ENCODE measurements at places on chromosomes 6 and 20.

DNA sequence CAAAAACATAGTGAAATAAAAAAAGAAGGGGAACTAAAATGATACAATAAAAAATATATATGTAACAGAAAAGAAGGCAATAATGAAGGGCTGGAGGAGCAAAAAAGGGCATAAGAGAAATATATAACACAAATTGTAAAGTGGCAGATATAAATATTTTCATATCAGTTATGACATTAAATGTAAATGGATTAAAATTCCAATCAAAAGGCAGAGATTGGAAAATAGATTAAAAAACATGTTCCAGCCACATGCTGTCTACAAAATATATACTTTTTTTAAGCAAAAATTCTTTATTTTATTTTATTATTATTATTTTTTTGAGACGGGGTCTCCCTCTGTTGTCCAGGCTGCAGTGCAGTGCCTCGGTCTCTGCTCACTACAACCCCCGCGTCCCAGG, 23.9 kb upstream of the NT5E start:
- no peak for DNase-seq

- no peak for DNase-seq
These were observed 1.8 kb downstream of the HSD17B8 start for GRCh38 chr6:33206027-33206863.

- no peak for DNase-seq
These were observed 119.1 kb upstream of the CD93 start for GRCh38 chr20:23205211-23205610.

- no peak for DNase-seq
These were observed 2.8 kb upstream of the CCDC170 start for GRCh38 chr6:151490996-151491395.

DNA sequence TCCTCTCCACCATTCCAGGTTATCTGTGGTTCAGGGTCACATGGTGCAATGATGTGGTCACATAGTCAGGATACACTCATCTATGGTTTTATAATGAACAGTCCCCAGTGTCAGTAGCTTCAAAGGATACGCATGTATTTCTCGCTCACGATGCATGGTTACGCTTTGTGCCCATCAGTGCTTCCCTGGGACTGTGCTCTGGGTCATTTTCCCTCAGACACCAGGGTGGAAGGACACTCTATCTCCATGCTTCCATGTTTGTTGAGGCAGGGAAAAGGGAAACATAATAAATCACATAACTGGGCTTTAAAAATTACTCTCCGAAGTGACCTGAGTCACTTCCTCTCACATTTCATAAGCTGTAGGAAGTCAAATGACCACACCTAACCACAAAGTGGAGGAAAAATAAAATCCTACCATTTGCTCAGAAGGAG, 394.8 kb upstream of the NOX3 start:
- no peak for DNase-seq

GRCh38 chr6:61193771-61194170, 1092.3 kb downstream of the KHDRBS2 start:
- DNase-seq: no peak

GRCh38 chr20:50431066-50431450, 79.1 kb upstream of the PTPN1 start:
- no peak for DNase-seq

DNA sequence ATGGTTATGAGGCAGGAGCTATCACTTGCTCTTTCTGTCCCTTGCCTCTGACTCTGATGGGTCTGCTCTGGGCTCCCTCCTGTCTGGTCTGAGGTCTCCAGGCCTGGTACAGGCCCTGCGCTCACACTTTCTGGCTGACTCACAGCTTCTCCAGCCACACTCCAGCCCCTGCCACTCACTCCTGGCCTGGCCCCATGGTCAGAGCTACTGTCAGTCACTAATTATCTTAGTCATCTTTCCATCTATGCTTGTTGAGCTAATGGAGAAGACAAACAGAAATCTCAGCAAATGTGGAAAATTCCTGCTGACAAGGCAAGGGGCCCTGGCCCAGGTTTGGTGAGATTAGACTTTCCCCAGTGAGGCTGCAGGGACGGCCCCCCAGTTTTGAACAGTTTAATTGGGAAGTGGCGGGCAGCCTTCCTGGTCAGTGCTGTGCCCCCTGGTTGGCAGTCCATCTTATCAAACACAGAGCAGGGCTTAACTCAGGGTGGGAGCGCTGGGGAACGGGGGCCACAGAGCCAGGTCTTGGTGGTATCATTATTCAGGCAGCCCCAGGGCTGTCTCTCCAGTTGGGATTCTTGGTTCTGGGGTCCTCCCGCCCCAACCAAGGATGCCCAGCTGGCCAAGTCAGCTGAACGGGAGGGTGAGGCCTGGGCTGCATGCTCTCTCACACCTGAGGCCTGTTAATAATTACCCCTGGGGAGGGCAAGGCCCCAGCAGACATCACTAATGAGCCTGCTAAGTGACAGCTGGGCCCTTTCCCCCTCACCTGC, 63.4 kb downstream of the VEGFA start:
- DNase-seq: no peak

All from NCI-H446 treated with DMSO at 0.1 percent for 48 hours (cell line).